ENCODE measurements at places on chromosomes 7 and 10.

DNA sequence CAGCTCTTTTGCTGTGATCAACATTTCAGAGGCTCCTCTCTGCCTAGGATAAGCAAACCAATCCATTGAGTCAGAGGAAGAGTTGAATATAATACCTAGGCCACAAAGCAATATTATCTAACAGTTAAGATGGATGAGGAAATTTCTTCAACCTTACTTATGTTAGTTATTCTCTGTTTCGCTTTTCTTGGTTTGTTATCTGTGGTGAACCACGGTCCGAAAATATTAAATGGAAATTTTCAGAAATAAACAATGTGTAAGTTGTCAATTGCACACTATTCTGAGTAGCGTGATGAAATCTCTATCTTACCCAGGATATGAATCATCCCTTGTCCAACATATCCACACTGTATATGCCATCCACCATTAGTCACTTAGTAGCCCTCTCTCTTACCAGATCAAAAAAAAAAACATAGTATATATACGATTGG, 1.5 kb upstream of the HTR7 start:
- no peak for DNase-seq

- DNase-seq: no peak
Measured at GRCh38 chr10:25813511-25813910, 120.5 kb upstream of the MYO3A start.

DNA sequence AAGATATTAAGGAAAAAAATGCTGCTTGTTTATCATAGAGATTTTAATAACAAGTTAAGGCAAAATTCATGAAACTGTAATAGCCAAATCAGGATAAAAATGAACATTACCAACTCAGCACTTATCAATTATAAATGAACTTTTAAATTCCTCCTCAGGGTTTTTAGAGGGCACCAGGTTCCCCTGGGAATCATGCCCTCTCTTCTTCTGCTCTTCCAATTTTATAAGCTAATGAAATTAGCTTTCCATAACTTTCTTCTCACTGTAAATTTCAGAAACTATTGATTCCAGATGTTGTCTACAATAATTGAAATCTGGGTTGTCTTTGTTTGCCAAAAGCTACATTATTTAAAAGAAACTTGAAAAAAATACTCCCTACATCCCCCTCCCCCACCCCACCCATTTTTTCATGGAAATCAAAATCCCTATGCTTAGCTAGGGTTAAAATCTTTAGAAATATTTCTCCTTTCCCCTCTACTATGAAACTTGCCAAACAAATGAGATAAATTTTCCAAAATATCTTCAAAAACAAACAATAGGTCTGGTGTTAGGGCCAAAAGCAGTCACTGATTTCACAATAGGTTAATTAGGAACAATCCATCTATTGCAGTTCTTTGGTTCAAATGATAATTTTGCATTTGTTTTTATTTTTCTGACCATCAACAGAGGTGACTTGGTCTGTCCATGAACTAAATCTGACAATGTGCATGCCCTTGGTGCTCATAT, 187.7 kb downstream of the DOCK4 start:
- DNase-seq: no peak

DNA sequence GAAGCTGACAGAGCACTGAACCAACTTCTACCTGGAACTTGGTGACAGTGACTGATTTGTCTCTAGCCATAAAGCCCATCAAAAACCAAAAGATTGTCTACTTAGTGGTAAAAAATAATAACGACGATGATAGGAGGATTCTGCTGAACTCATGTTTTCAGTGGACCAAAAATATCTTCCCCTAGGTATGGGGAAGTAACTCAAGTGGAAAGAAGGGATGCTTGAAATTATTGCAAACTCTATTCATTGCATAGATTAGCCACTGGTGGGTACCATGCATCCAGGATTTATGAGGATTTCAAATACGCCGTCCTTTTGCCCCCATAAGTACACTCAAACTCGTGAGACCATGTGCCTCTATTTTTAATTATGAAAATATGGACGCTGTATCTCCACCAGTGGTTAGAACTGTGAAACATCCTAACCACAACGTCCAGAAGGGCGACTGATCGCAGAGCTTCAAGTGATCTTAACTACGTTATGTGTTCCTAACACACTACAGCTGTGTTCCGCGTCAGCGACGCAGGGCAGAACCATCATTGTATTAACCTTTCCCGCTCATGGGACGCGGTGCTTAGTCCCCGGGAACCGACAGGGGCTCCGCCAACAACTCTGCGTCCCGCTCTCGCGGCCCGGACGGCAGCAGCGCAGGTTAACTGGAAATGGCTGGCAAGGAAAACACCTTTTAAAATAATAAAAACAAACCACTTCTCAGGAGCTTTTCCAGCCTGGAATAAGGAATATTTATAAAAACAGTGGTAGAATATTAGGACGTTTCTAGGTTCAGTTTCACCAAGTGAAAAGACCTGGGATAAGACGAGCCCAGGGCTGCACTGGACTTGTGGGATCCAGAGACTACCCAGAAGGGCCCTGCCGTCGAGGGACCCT, 776 bp downstream of the PEX1 start:
- DNase-seq: peak; percentile 54

DNA sequence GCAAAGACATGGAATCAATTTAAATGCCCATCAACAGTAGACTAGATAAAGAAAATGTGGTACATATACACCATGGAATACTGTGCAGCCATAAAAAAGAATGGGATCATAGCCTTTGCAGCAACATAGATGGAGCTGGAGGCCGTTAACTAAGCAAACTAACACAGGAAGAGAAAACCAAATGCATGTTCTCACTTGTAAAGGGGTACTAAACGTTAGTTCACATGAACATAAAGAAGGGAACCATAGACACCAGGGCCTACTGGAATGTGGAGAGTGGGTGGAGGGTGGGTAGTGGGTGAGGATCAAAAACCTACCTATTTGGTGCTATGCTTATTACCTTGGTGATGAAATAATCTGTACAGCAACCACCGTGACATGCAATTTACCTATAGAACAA, 78.4 kb upstream of the GSDME start:
- no peak for DNase-seq

- no peak for DNase-seq
Measured at GRCh38 chr7:113247198-113247597, 128.8 kb upstream of the SMIM30 start.

DNA sequence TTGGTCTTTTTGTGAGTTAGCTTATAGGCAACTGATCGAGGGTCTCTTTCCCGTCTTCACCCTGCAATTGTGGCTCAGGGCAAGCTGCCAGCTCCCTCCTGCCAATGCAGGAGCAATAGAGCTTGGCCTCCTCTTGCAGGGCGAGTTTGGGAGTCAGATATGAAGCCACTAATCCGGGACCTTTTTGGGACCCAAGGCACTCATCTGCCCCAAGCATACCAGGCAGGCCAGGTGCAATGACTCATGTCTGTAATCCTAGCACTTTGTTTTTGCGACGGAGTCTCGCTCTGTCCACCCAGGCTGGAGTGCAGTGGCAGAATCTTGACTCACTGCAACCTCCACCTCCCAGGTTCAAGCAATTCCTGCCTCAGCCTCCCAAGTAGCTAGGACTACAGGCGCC, 21.1 kb downstream of the LIMK1 start:
- DNase-seq: no peak

DNA sequence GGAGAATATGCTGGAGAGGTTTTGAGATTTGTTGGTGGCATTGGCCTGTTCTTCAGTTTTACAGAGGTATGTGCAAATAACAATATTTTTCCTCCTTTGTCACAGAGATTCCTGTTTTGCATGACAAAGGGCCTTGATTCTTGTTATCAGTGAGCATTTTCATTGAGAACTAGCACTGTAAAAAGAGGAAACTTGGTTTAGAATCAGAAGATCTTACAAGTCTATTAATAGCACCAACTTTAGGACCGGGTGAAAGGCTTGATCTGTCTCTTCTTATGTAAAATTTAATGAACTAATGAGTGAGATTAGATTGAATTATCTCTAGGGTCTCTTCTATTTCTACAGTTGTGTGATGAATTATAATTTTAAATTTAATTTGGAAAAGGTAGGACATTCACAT, 25.5 kb downstream of the TSPAN13 start:
- DNase-seq: no peak

- DNase-seq: peak; percentile 58
Measured at GRCh38 chr7:74430961-74431466, 22.7 kb upstream of the GTF2IRD1 start.
